ENCODE measurements at places on chromosomes 16 and 17.
A peak's percentile ranks its signal among the peaks of the same experiment; 100 is the strongest.

DNA sequence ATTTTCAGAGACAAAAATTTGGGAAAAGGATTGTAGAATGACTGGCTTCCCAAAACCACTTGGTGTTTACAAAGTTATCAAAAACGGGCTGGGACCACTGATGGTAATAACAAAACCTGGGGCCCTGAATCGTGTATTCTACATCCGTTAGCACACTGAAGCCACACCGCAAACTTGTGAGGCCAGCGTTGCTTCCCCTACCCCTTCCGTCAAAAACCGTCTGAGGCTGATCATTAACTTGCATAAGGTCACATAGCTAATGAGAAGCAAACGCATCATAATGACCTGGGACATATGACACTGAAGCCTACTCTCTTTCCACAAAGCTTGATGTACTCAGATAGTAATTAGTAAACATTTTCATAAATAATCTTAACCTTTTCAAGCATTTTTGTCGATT lies 704.3 kb downstream of the MAF start:
- no peak for DNase-seq

GRCh38 chr17:33551911-33552310 lies 258.8 kb upstream of the ASIC2 start:
- no peak for DNase-seq

- no peak for DNase-seq
These were observed 6.1 kb upstream of the DRC7 start for GRCh38 chr16:57688487-57688986.

- no peak for DNase-seq
These were observed 9.6 kb upstream of the PLEKHG4 start for GRCh38 chr16:67269766-67270165.

GRCh38 chr16:83238949-83239691 lies 568.7 kb upstream of the HSBP1 start:
- no peak for DNase-seq

- peak; percentile 30 for DNase-seq
These were observed 653 bp downstream of the FANCA start for GRCh38 chr16:89815639-89816348.

- peak; percentile 77 for DNase-seq
These were observed 34.4 kb upstream of the PRKCB start for GRCh38 chr16:23801378-23801777.
